ENCODE measurements at places on chromosomes 12 and 14.

DNA sequence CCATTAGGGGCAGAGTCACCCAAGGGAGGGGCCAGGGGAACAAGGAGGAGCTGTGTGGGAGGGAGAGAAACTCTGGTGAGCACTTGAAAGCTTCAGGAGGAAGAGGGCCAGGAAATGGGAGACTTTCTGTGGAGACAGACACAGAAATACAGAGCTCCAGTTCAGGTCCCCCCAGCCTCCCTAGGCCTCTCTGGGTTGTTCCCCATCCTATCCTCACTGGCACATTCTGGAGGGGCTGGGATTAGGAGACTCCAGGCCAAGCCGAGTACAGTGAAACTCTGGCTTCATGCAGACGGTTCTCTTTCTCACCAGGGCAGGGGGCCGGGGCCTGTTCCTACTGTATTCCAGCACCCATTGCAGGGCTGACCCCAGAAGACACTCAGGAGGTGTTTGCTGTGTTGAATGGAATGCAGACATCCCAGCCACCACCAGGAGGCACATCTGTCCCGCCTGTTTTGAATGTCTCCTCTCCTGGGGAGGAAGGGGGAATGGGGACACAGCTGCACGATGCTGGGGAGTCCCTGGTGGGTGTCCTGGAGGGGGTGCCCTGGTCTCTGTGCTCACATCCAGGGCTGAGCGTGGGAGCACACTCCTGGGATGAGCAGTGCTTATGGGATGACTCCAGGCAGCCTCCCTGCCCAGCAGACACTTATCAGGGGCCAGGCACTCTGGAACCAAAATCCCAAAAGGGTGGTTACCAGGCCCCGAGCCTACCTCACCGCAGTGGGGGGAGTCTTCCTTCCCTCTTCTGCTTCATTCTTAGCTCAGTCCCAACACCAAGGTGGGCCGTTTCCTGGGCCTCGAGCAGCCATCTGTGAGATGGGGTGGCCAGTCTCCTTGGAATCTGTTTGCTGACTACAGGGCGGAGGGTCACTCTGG, 5.5 kb upstream of the KRT84 start:
- peak; percentile 28 for DNase-seq

DNA sequence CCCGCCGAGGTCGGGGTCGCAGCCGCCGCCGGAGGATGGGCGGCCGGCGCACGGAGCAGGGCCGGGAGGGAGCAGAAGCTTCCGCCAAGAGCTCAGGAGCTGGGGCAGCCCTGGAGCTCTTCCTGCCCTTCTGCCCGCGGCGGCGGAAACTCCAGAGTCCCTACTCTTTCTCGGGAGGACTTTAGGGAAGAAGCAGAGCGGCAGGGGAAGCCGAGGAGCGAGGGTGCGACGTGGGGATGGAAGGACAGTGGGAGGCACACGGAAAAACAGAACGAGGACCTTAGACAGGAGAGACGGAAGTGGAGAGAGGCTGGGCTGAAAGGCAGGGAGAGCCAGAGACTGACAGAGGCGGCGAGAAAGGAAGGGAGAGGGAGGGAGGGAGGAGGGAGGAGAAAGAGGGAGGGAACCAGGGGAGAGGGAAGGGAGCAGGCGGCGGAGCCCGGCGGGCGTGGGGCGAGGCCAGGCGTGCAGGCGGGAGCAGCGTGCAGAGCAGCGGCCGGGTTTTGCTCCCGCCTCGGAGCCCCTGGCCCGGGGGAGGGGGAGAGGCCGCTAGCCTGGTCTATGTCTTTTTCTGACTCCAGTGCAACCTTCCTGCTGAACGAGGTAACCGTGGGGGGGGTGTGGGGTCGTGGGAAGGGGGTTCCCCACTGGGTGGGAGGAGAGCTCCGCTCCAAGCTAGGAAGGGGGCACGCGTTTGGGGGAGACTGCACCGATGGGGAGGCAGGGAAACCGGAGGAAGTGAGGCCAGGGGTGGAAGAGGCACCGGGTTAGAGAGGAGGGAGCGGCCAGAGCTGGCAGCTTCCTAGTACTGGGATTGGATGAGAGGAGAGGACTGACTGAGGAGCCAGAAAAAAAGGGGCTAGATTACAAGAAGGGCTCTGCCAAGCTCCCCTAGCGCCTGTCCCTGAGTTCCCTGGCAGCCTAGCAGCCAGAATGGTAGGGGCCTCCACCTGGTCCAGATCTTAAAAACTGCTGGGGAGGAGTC, 2.9 kb upstream of the CACNB3 start:
- peak; percentile 89 for DNase-seq

- no peak for DNase-seq
Observed at GRCh38 chr14:66152747-66153146, 333.4 kb upstream of the CCDC196 start.

DNA sequence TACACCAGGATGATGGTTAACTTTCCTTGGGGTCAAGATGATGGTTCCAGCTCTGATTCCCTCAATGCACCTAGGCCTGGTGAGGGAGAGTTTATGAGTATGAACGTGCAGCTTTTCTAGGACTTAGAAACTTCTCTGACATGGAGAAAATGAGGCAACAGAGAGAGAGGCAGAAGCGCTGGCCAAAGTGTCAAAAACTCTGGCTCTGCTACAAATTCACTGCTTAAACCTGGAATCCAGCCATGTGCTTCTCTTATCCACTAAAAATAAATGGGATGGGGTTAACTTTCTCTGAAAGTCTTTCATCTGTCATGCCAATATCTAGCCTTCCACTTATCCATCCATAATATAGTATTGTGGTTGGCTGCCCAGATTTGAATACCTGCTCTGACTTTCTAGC, 568.7 kb downstream of the MED13L start:
- DNase-seq = no peak

DNA sequence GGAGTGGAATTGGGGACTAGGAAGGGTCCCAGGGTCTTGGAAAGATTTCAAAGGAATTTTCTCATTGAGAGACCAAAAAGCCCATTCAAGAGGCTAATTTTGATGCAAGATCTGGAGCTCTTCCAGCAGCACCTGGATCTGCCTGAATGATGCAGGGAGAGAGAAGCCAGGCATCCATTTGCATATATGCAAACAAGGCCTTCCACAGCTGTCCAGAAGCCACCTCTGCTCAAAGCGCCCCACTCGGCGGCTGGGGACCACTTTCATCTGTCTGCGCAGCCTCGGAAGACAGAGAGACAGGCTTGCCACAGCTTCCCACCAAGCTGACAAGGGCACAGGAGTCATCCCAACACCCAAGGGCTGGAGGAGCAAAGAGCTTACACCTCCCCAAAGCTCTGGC, 295.6 kb downstream of the DPF3 start:
- no peak for DNase-seq

GRCh38 chr14:66330228-66330627, 155.9 kb upstream of the CCDC196 start:
- no peak for DNase-seq

DNA sequence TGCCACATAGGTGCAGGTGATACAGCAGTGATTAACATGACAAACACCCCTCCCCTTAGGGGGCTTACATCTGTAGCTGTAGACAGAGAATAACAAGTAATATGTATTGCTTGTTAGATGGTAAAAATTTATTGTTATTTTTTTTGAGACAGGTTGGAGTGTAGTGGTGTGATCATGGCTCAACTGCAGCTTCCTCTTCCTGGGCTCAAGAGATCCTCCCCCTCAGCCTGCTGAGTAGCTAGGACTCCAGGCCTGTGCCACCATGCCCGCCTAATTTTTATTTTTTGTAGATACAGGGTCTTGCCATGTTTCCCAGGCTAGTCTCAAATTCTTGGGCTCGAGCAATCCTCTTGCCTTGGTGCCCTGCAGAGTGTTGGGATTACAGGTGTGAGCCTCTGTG, 19.8 kb downstream of the DIP2B start:
- peak; percentile 55 for DNase-seq

DNA sequence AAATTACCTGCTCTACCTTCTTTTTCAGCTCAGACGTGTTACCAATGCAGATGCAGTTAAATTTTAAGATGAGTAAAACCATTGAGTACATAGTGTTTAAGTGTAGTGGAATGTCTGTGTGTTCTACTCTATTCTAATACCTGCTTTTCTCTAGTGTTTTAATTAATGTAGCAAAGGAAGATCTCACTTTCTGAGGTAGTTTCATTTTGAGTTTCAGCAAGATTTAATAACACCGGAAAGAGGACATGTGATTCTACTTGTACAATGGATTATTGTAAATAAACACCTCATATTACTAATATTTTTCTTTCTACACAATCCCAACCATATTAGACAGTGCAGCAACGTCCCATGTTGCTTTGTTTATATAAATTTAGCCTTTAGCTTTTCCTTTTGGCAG, 315.4 kb downstream of the RAD51B start:
- no peak for DNase-seq

DNA sequence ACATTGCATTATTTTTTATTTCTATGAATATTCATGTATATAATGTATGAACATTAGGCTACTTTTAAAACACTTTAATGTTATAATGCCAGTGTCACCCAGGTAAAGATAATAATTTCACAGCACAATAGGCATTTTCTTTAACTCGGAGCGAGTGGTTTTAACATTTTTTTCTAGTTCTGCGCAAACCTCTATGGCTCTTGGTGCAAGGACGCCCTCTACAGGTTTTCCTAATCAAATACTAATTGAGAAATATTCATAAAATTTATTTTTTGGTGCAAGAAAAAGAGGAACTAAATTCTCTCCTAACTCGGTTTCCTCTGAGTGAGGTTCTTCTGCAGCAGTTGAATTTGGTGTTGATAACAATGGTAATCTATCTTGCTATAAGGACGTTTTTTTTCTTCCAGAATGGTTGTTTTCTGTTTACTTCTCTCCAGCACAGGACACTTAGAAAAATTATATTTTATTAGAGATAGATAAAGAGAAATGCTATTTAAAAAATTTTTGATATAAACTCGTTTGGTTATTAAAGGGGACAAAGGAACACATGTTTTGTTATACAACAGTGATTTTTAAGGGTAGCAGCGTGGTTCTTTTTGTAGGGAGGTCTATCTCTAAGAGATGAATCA, 2.4 kb upstream of the WIF1 start:
- peak; percentile 79 for DNase-seq

GRCh38 chr12:115869604-115870003, 407.9 kb downstream of the MED13L start:
- no peak for DNase-seq

GRCh38 chr12:57182918-57183575, 33.5 kb upstream of the NXPH4 start:
- peak; percentile 67 for DNase-seq

- DNase-seq = no peak
Observed at GRCh38 chr14:35390577-35391387, 13.8 kb downstream of the NFKBIA start.

DNA sequence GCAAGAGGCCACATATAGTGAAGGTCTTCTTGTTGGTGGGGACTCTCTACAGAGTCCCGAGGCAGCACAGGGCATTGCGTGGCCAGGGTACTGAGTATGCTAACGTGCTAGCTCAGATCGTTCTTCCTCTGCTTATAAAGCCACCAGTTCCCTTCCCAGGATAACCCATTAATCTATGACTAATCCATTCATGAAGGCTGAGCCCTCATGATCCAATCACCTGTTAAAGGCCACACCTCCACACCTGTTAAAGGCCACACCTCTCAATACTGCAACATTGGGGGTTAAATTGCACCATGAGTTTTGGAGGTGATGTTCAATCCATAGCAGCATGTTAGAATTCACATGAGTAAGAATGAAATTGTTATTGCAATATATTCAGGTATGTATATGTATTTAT, 12.8 kb upstream of the YARS2 start:
- DNase-seq = no peak

DNA sequence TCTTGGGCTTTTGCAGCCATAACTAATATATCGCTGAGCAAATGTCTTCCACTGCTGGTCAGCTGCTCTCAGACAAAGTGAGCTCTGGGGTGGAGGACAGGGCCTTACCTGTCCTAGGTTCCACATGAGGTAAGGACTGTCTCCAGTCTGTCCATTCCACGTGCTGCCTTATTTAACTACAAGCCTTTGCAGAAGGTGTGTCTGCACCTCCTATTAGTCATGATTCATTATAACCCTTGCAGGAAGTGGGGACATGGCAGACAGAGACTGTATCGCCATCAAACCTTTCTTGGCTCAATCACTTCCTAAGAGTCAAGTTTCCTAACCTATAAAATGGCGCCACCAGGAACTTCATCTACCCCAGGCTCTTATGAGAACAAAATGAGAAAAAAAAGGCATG, 46.9 kb downstream of the SLC25A47 start:
- DNase-seq = no peak

- peak; percentile 11 for DNase-seq
Observed at GRCh38 chr12:88062474-88062873, 33.3 kb upstream of the C12orf50 start.

DNA sequence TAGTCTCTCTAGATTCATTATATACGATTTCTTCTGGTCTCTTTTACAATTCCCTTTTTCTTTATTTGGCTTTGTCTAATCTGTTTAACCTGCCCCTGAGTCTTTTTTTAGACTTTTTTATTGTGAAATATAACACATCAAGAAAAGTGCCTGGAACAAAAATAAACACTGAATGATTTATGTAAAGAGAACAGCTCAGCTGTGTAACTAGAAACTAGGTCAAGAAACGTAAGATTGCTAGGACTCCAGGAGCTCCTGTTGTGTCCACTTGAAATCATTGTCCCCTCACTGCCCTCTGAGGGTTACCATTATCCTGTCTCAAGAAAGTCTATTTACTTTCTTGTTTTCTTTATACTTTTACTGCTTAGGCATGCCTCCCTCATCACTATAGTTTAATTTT, 23.1 kb downstream of the EXD2 start:
- no peak for DNase-seq

DNA sequence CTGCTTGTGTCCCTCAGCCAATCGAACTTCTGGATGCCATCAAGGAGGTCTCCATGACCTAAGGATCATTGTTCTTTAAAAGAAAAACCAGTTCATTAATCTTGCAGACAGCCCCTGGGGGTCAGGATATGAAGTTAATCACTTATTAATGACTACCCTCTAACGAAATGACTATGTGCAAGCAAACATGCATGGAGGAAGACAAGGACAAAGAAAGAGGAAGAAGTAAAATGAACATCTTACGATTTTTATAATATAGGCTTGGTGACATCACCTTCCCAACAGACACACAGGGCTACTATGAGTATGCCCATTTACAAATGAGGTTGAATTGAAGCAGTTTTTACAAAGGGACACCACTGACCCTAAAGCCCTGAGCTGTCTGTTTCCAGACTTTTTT, 111.1 kb upstream of the AMIGO2 start:
- peak; percentile 39 for DNase-seq

DNA sequence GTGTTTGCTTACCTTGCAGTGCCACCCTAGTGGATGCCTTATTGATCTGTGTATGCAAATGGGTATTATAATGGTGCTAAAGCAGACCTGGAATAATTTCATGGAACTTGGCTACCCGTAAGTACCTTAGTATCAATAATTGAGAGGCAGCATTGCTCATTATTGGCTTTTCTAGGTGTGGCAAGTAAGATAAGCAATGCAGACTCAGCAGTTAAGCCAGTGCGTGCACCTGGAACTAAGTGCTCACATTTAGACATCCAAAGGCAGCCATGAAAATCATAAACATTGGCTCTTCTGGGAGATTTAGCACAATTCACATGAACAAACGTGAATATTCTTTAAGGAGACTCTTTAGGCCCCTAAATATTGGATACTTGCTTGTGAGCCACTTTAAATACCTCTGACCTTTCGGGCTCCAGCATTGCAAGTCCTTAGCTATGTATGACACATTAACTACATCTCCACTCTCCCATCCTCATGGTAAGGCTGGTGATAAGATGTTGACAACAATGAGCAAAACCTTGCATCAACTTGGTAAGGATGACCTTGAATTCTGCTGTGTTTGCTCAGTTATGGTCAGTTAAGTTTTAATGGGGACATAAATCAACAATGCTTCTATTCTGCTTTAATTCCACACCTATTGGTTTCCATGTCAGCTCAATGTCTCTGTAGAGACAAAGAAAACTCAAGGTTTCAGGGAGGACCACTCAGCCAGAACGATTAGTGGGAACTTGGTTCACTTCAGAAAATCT, 112.0 kb downstream of the SLC5A8 start:
- DNase-seq = no peak
